Bronchus fibroblast of lung (primary cell): ENCODE measurements at places on chromosomes 12 and 14. TPM values are rescaled to one million over a fixed set of nuclear protein-coding genes. Genes with fewer than 3 reads are reported as not detected.

PCK2 gene
- 63.3 and 65.6 TPM in 2 replicates for total RNA-seq

LGR5 gene
- under 0.01 TPM in 1 of 2 replicates, not detected in the other for total RNA-seq

VRTN gene
- total RNA-seq: not detected in 2 replicates

GNS gene
- total RNA-seq: 60.9 and 61.9 TPM in 2 replicates

BMAL2 gene
- total RNA-seq: 19.0 and 24.5 TPM in 2 replicates

CACNA1C gene
- under 0.01 and 0.74 TPM in 2 replicates for total RNA-seq

IFNG-AS1 gene
- not detected in 2 replicates for total RNA-seq
